ENCODE measurements at places on chromosomes 3 and 15. TPM values are rescaled to one million over a fixed set of nuclear protein-coding genes. Genes with fewer than 3 reads are reported as not detected.
A peak's percentile ranks its signal among the peaks of the same experiment; 100 is the strongest.

GRCh38 chr3:183331498-183331897, 78.4 kb downstream of the B3GNT5 start:
- no peaks in the 10 kb centered on the region for H3K36me3 ChIP-seq
- H3K27me3 ChIP-seq = no peaks in the 10 kb centered on the region
- DNase-seq = no peak
- no peak overlapping the region for H3K4me3 ChIP-seq
- no peaks in the 10 kb centered on the region for H3K4me1 ChIP-seq

DNA sequence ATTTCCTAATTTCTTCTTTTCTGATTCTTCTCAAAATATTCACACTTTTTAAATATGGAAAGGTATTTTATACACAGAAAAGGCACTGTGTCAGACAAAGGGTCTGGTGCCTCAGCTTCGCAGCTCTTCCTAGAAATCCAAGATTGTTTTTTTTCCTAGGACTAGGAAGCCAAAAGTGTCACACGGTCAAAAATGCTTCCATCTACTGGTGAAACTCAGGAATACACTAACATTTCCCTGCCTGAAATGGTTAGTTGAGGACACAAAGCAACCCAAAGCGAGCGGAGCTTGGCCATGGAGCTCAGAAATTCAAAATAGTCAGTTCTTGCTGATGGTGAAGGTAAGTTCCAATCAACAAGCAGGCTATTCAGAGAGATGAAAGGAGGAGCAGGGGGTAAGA, 426.5 kb upstream of the RASGRP1 start:
- no peak overlapping the region for H3K4me3 ChIP-seq
- H3K36me3 ChIP-seq = no peaks in the 10 kb centered on the region
- no peaks in the 10 kb centered on the region for H3K27me3 ChIP-seq
- H3K4me1 ChIP-seq = no peaks in the 10 kb centered on the region

DNA sequence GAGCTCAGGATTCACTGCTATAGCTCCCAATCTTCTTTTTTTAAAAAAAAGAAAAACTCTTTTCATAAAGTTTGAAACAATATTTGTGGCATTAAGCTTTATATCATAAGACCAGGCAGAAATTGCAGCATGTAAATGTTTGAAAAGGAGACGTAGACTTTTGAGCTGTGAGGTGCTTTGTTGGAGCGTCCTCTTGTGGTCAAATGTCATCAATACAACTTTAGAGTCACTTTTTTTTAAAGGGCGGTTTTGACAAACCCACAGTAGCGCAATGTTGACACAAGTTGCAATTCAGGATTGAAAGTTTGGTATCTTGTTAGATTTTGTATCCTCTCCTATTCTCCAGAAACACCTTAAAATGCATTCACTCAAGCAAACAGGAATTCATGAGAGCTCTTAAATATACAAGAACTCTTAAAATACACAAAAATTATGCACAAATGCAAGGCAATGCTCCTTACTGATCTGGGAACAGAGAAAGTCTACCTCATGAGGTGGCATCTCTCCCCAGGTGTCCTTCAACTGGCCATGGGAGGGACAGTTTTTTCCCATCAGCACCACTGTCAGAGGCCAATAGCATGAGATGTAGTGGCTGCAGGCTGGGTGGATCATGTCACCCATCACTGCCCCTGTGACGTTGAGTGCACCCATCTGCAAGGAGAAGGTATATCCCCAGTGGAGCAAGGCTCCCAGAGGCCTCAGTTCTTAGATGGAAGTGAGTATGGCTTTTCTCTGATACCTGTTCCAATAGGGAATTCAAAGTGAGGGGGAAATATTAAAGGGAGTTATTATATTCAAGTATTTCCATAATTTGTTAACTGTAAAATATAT, 70.7 kb downstream of the ANXA2 start:
- no peak for DNase-seq
- H3K27ac ChIP-seq = no peak overlapping the region
- no peaks in the 10 kb centered on the region for H3K27me3 ChIP-seq
- no peak overlapping the region for H3K4me3 ChIP-seq
- peaks cover 1% of the 10 kb centered on the region for H3K4me1 ChIP-seq

- H3K27ac ChIP-seq = peak overlapping the region; percentile 10
- no peaks in the 10 kb centered on the region for H3K4me1 ChIP-seq
- peak overlapping the region; percentile 36 for H3K4me3 ChIP-seq
- no peaks in the 10 kb centered on the region for H3K27me3 ChIP-seq
Measured at GRCh38 chr15:31392761-31393401, 66.2 kb downstream of the KLF13 start.

GRCh38 chr15:34318277-34319079, 19.1 kb downstream of the SLC12A6 start:
- H3K36me3 ChIP-seq = no peaks in the 10 kb centered on the region
- peaks cover 5% of the 10 kb centered on the region for H3K4me1 ChIP-seq
- peak overlapping the region; percentile 67 for H3K4me3 ChIP-seq
- no peak for DNase-seq
- H3K27me3 ChIP-seq = no peaks in the 10 kb centered on the region
- H3K27ac ChIP-seq = peak overlapping the region; percentile 74

GRCh38 chr3:113287803-113288648, 76.7 kb downstream of the BOC start:
- no peak overlapping the region for H3K27ac ChIP-seq
- H3K4me1 ChIP-seq = no peaks in the 10 kb centered on the region
- no peaks in the 10 kb centered on the region for H3K27me3 ChIP-seq

DNA sequence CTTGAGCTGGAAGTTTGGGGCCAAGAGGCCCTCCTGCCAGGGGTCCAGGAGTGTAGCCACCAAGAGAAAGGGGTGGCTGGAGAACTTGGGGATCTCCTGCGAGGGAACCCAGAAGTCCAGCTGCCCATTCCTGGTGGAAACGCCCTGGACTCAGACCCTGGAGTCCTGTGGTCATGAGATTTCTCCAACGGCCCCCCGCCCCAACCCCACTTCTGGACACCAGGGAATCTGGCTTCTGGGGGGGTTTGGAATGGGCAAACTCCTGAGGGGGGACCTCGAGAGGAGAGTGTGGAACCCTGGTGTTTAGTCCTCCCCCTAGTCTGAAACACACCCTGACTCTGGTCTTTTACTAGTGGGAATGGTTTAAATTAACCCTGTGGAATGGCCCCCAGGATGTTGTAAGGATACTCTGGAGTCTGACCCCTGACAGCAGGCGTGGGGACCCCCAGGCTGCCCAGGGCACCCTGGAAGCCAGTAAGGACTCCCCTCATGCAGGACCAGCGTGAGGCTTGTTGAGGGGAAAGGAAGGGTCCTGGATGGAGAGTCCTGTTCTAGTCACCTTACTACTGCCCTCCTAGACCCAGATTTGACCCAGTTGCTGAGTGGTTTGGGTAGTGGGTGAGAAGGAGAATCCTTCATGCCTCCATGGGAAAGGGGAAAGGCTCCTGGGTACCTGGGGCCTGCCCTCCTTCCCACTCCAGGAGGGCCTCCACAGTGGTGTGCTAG, 540 bp downstream of the KLHDC8B start:
- peak overlapping the region; percentile 29 for H3K27ac ChIP-seq
- H3K36me3 ChIP-seq = no peaks in the 10 kb centered on the region
- DNase-seq = no peak

DNA sequence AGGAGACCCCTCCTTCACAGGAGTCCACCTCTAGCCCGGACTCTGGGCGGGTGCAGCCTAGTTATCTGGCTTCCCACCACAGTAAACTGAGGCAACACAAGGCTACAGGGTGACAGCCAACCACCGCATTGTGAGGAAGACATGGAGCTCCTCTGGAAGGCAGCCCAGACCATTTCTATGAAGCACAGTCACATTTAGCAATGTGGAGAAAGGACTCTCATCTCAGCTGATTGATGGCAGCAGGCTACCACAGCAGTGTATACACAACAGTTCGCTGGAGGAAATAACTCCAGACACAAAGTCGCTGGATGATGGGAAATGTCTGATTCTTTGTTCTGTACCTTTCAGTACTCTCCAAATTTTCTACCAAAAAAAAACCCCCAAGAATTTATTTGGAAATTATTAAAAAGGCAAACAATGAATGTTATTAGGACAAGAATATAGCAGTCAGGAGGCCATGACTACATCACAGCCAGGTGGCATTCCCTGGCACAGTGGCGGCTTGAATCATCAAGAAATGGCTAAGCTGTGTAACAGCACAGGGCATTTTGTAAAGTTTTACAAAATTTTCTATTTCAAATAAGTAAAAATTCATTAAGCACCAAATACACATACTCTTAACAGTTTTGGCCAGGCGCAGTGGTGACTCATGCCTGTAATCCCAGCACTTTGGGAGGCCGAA, 40.1 kb downstream of the FAN1 start:
- no peaks in the 10 kb centered on the region for H3K4me1 ChIP-seq
- H3K4me3 ChIP-seq = no peak overlapping the region
- no peak for DNase-seq
- no peak overlapping the region for H3K27ac ChIP-seq

- no peaks in the 10 kb centered on the region for H3K36me3 ChIP-seq
- DNase-seq = no peak
- no peak overlapping the region for H3K27ac ChIP-seq
- no peaks in the 10 kb centered on the region for H3K27me3 ChIP-seq
- H3K4me1 ChIP-seq = no peaks in the 10 kb centered on the region
- H3K4me3 ChIP-seq = no peak overlapping the region
Measured at GRCh38 chr3:58565621-58566397, 11.4 kb downstream of the FAM107A start.

The SSR3 gene
- 120 TPM for total RNA-seq

The TLR9 gene
- 0.81 TPM for total RNA-seq

The CPN2 gene
- not detected for total RNA-seq

The SAMD7 gene
- total RNA-seq = not detected

The SAMMSON gene
- 14.7 TPM for total RNA-seq

The PPARG gene
- total RNA-seq = 21.0 TPM

Data from aorta (tissue), 5 donors.